ENCODE measurements at places on chromosomes 13 and 19. TPM values are rescaled to one million over a fixed set of nuclear protein-coding genes. Genes with fewer than 3 reads are reported as not detected.
A peak's percentile ranks its signal among the peaks of the same experiment; 100 is the strongest.

DNA sequence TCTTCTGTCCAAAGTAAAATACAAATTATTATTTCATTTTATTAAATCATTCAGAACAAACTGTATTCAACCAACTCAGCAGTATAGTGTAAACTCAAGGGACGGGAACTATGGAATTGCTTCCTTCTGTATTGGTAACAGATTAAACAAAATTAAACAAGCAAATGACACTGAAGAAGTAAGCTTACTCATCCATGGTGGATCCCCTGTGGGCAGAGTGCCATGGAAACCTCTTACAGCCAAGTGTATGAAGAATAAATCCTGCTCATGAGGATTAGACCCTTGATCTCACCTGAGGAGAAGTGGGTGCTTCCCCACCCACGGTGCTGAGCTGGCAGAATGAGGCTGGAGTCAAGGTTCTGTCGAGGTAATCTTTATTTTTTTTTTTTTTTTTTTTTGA, 18.0 kb upstream of the RFXAP start:
- no peak for DNase-seq

DNA sequence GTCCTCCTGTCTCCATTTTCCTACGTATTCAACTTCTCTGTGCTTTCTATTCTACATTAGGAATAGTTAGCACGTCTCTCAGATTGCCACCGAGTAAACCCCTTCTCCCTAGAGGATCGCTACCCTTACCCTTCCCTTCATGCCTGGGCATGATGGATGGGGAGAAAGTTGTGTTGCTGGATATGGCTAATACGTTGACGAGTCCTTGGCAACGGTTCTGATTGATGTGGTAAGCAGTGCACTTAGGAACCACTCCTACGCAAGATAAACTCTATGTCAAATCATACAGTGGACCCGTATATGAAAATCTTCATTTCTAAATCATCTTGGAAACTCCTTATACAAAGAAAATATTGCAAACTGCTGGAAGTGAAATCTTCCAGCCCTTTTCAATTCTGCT, 224.5 kb downstream of the EFNB2 start:
- no peak for DNase-seq

- no peak for DNase-seq
These were observed 59.1 kb upstream of the TNFRSF19 start for GRCh38 chr13:23510979-23511735.

GRCh38 chr13:28679628-28680027, 20.7 kb downstream of the POMP start:
- DNase-seq: no peak

GRCh38 chr13:94249512-94249911, 230.0 kb downstream of the DCT start:
- peak; percentile 44 for DNase-seq

DNA sequence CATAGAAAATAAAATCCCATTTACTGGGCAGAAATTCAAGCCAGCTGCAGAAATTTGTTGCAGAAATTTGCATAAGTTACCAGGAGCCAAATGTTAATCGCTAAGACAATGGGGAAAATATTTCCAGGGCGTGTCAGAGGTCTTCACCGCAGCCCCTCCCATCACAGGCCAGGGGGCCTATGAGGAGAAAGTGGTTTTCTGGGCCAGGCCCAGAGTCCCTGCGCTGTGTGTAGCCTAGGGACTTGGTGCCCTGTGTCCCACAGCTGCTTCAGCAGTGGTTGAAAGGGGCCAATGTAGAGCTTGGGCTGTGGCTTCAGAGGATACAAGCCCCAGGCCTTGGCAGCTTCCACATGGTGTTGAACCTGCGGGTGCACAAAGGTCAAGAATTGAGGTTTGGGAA, 278.9 kb upstream of the PCDH9 start:
- no peak for DNase-seq

DNA sequence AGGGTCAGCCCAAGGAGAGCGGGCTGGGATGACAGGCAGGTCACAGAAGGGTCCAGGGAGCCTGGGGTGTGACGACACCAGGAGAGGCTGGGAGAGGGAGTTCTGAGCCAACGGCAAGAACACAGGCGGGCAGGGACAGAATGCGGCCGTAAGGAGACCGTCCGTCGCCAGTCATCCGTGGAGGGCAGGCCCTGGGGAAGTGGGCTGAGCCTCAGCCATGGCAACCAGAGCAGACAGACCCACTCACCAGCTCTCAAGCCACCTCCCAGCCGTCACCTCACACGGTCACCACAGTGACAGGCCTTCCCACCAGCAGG, 3.7 kb upstream of the TMEM86B start:
- no peak for DNase-seq

- peak; percentile 47 for DNase-seq
These were observed 367.4 kb downstream of the SPRY2 start for GRCh38 chr13:79973533-79973963.

DNA sequence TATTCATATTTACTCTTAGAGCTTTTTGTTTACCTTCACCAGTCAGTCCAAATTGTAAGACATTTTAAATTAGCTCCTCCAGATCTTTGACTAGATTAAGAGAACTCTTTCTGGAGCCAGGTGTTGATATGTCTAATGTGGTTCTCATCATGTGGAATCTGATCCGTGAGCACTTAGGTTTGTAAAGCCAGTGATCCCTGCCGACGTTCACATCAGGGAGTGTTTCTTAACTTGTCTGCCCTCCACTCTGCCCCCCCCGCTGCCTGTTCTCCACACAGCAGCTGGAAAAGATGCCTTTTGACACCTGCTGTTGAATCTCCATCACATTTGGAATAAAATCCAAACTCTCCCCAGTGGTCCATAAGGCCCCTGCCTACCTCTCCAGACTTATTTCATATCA, 17.7 kb downstream of the METTL21C start:
- DNase-seq: no peak

DNA sequence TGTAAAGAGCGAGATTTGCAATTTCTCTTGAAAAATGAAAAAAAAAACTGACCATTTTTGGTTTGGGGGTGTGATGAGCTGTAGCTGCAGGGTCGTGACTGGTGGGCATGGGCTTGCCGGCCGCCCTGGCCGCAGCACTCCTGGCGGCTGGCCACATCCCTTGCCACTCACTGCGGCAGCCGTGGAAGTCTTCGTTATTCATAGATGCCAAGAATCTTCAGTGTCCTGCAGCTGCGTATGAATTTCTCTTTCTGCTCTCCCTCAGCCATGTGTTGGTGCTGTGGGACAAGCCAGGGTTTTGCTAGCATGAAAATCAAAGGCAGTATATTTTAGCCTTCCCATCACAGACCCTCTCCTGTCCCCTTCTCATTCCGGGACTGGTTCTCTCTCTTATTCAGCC, 151.7 kb upstream of the TSHZ3 start:
- peak; percentile 12 for DNase-seq

- no peak for DNase-seq
These were observed 137.8 kb upstream of the MCF2L start for GRCh38 chr13:112831196-112831595.

DNA sequence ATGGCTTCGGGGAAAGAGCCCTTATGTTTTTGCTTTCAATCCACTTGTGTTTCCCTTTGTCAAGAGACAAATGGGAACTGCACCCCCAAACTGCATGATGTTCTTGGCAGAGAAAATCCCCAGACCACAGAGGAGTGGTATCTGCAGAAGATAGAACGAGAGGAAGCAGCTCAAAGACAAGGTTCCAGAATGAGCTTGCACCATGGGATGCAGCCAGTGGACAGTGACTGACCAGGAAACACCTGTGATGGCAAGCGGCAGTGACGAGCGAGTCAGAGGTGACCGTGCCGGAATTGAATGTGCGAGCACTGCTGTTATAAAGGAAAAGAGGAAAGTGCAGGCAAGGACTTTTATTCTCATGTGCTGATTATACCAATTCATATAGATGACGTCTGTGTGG, 46.3 kb downstream of the IRS2 start:
- DNase-seq: no peak

DNA sequence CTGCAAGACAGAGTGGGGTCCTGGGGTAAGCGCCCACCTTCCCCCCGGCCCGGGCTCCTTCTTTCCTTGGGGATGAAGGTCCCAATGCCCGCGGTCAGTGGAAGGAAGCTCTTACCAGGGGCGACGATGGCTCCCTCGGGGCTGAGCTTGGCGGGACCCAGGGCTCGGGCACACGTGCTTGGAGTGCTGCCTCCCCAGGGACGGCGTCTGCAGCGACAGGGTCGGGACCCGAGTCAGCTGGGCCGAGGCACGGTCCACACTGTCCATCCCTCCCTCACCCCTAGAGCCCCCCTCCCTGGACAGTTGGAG, 3.5 kb downstream of the JSRP1 start:
- no peak for DNase-seq

- no peak for DNase-seq
These were observed 147.4 kb downstream of the PTPRS start for GRCh38 chr19:5193192-5193591.

DNA sequence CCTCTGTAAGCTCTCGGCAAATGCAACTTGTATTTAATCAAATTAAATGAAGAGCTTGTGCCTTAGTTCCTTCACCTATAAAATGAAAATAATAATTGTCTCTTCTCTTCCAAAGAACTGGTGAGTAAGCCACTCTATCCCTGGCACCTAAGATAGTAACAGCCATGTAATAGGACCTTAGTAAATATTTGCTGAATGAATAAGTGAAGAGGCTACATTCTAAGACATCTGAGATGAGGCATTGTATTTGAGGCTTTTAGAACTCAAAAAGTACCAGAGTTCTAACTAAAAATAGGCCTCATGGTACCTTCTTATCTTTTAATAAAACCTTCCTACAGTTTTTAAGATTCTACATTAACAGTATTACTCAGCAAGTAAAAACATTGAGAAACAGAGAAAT, 17.3 kb upstream of the DCLK1 start:
- DNase-seq: no peak

- no peak for DNase-seq
These were observed 29.2 kb upstream of the LAMP1 start for GRCh38 chr13:113267642-113268405.

DNA sequence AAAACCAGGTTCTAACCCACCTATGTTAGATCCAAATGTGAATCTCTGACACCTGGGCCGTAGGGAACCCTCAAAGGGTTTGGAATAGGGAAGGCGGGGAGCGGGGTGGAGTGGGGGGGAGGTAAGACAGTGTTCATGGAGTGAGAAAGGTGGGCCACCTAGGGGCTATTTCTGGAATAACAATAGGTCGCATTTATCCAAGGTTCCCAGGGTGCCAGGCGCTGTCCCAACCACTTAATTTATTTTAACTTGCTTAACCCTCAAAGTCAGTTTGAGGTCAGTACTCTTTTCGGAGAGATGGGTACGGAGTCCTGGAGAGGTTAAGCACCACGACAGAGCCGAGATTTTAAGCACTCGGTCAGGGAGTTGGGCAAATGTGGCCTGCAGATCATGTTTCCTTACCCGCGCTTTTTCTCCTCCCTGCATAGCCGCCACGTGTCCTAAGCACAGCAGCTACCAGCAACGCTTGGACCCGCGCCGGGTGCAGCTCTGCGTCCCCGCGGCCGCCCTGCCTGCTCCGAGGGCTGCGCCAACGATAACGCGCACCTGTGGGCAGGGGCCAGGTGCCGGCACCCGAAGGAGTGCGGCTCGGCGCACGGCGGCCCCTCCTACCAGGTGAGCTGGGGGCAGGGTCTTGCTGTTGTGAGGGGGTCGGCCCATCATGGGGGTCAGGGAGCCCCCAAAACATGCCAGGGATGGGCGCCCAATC, 25.0 kb upstream of the FXYD3 start:
- peak; percentile 31 for DNase-seq

DNA sequence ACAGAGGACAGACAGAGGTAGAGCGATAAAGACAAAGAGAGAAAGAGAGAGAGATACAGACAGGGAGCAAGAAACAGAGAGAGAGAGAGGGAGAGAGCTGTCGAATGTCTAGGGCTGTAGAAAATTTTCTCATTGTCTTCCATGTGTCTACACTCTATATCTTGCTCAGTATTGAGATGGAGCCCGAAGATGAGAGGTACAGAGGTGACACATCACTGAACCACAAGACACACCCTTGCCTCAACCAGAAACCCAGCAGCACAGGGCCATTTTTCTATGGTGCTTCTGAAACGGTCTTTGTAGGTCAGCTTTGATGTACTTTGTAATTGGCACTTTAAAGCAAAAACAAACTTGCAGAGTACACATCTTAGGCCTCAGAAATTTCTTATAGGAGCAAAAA, 111.9 kb downstream of the KL start:
- DNase-seq: no peak

DNA sequence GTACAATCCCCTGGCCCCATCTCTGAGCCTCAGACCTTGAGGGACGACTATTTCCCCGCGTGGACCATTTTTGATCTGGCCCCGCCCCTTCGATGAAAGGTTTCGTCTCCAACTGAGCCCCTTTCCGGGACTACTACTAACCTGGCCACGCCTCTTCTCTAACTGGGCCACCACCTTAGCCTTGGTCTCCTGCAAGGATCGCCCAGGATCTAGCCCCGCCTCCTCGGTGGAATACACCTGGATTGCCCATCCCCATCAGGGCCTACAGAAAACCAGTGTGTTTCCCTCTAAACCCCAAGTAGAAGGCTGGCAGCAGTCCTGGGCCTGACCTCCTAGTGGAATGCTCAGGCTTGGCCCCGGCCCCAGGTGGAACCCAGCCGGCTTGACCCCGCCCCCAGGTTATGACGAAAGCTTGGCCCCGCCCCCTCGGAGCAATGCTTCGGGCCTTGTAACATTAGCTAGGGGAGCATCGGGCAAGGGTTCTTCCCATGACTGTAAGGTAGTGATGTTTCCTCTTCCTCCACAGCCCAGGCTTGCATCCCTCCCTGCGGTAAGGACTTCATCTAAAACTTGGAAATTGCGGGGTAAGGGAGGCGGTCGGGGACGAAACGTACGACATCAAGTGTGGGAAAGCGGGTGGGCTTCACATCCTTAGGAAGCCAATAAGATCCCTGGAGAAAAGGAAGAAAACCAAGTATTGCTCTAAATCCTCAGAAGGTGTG, 9.1 kb downstream of the SPACA6 start:
- DNase-seq: no peak

DNA sequence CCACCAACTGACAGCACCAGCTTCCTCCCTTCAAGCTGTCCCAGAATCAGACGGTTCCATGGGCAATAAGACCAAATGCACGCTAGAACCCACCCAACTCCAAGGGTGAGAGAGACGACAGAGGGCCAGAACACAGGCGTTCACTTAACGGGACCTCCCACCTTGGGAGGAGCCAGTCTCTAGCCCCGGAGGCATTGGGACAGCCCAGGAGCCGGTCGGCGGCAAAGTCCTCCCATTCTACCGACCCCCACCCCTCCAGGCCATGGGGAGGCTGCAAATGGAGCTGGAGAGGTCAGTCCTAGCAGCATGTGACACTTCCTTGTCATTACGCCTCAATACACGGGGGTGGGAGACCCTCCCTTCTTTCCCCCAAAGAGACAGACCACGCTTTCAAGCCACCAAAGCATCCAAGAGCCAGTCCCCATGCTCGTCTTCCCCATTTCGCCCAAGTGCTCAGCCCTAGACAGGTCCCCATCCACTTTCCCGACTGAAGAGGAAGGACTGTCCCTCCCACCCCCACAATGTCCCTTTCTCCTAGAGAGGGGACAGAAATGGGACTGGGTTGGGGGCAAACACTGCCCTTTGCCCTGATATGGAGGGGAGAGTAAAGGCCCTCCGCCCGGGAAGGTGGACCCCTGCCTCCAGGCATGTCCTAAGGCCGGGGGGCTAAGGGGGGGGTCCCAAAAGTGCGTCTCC, 964 bp downstream of the KHSRP start:
- peak; percentile 75 for DNase-seq

Gene GNG7
- not detected for total RNA-seq

Gene PSMD8
- total RNA-seq: 248 TPM

Gene OR7A5
- total RNA-seq: not detected

Gene CACNA1A
- total RNA-seq: not detected

Gene HSH2D
- not detected for total RNA-seq

Gene ZNF575
- 0.09 TPM for total RNA-seq

Gene TEAD2
- 33.7 TPM for total RNA-seq

Gene DNASE2
- total RNA-seq: 25.5 TPM

Gene ZNF534
- not detected for total RNA-seq

Gene MYO16
- 0.05 TPM for total RNA-seq

Gene ZNF599
- 7.8 TPM for total RNA-seq

Gene TBXA2R
- total RNA-seq: not detected
